Osteoblast (primary cell): ENCODE measurements at places on chromosomes 13 and 19.
A peak's percentile ranks its signal among the peaks of the same experiment; 100 is the strongest.

- H3K4me1 ChIP-seq = peaks cover 10% of the 10 kb centered on the region
- H3K27ac ChIP-seq = peak overlapping the region; percentile 46
- H3K27me3 ChIP-seq = no peaks in the 10 kb centered on the region
- no peak overlapping the region for H3K4me3 ChIP-seq
Observed at GRCh38 chr13:109336730-109337129, 449.7 kb downstream of the IRS2 start.

DNA sequence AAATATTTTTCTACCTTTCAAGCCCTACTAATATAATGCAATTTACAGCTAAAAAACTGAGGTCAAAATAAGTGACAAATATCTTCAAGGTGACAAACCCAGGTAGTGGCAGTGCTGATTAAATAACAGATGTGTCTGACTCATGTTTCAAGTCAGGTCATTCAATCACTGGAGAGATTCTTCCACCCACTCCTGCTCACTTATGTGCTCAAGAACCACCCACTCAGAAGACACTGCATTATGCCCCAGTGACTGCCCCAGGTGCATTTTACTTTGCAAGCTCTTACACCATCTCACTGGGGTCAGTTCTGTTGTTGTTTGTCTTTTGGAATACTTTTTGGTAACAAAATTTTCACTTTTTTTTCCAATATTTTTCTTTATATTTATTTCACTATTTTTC is 2.2 kb downstream of the ZNF100 start:
- peaks cover 20% of the 10 kb centered on the region for H3K36me3 ChIP-seq
- no peak overlapping the region for H3K27ac ChIP-seq
- no peak overlapping the region for H3K4me3 ChIP-seq
- no peaks in the 10 kb centered on the region for H3K27me3 ChIP-seq
- H3K4me1 ChIP-seq = no peaks in the 10 kb centered on the region

- no peaks in the 10 kb centered on the region for H3K4me1 ChIP-seq
- no peak overlapping the region for H3K27ac ChIP-seq
- H3K27me3 ChIP-seq = no peaks in the 10 kb centered on the region
Observed at GRCh38 chr19:11873762-11874161, 13.8 kb upstream of the ZNF69 start.

GRCh38 chr13:25848812-25849745 is 202.7 kb downstream of the SHISA2 start:
- no peak for DNase-seq
- no peak overlapping the region for H3K4me3 ChIP-seq
- H3K27me3 ChIP-seq = no peaks in the 10 kb centered on the region

DNA sequence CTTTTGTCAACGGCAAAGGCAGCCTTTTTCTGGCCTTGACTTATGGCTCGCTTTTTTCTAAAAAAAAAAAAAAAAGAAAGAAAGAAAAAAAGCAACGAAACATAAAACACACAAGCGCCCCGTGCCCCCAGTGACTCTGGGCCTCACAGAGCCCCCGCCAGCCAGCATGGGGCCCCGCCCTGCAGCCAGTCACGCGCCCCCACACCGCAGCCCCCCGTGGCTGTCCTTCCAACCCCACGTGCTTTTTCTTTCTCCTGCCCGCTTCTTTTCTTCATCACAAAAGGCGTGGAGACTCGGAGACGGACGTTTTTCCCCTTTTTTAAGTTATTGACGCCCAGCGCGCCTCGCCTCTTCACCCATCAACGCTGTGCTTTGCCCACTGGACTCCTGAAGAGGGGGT is 14.4 kb upstream of the GNA15 start:
- no peaks in the 10 kb centered on the region for H3K27me3 ChIP-seq
- no peak overlapping the region for H3K4me3 ChIP-seq
- H3K27ac ChIP-seq = no peak overlapping the region
- no peak for DNase-seq

- H3K4me3 ChIP-seq = no peak overlapping the region
- H3K27ac ChIP-seq = no peak overlapping the region
- no peak for DNase-seq
- no peaks in the 10 kb centered on the region for H3K27me3 ChIP-seq
Observed at GRCh38 chr19:51824281-51825005, 29.5 kb downstream of the FPR3 start.

DNA sequence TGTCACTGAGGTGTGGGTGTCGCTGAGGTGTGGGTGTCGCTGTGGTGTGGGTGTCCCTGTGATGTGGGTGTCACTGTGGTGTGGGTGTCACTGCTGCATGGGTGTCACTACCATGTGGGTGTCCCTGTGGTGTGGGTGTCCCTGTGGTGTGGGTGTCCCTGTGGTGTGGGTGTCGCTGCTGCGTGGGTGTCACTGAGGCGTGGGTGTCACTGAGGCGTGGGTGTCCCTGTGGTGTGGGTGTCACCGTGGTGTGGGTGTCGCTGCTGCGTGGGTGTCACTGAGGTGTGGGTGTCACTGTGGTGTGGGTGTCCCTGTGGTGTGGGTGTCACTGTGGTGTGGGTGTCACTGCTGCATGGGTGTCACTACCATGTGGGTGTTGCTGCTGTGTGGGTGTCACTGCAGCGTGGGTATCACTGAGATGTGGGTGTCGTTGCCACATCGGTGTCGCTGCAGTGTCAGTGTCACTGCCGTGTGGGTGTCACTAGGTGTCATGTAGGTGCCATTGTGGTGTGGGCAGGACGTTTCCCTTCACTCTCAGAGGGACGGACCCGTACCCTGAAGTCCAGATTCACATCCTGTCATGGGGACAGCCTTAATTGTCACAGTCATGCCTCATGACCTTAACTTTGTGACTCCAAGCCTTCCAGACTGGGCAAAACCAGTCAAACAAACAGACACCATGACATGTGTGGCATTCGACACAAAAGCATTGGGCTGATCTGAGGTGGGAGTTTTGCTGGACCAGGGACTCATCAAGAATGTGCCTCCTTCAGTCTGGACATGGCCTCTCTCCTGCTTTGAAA is 12.7 kb upstream of the GAS6 start:
- no peak overlapping the region for H3K4me3 ChIP-seq
- DNase-seq = peak; percentile 68

DNA sequence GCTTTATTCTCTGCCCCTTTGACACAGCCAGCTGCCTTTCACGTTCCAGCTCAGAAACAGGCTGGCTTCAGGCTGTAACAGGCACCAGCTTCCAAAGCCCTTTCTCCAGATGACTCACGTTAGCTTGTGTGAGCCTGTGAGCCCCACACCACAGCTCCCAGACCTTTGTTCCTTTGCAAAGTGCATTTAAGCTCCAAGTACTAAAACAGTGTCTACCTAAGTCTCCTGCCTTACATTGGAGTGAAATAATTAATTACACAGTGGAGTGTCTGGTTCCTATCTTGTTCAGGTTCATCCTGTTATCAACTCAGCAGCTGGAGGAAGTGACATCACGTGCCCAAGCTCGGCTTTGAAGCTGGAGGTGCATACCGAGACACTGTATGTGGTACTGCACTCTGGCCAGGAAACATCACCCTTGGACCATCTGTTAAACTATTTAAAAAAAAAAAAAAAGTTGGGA is 475.8 kb downstream of the FOXO1 start:
- H3K4me1 ChIP-seq = peaks cover 17% of the 10 kb centered on the region
- no peak overlapping the region for H3K4me3 ChIP-seq
- H3K27ac ChIP-seq = peak overlapping the region; percentile 43
- peaks cover 9% of the 10 kb centered on the region for H3K27me3 ChIP-seq
- peak; percentile 91 for DNase-seq
- no peaks in the 10 kb centered on the region for H3K36me3 ChIP-seq
